ENCODE measurements at places on chromosomes 6 and 20.

DNA sequence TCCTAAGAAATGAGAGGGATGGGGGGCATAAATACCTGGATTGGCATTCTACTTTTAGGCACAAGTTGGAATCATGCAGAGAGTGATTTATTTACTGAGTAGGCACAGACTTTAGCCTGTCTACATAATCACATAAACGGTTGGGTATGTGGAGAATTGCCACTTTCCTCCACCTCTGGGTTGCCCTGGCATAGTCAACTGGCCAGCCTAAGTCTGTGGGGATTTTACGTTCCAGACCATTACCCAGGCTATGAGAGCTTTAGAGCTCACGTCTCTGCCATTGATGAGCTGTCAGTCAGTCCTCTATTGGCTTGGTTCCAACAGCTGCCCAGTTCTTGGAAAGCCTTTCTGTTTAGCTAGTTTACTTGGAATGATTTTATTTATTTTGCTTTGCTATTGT, 5.0 kb upstream of the BHLHE23 start:
- no peak for DNase-seq

DNA sequence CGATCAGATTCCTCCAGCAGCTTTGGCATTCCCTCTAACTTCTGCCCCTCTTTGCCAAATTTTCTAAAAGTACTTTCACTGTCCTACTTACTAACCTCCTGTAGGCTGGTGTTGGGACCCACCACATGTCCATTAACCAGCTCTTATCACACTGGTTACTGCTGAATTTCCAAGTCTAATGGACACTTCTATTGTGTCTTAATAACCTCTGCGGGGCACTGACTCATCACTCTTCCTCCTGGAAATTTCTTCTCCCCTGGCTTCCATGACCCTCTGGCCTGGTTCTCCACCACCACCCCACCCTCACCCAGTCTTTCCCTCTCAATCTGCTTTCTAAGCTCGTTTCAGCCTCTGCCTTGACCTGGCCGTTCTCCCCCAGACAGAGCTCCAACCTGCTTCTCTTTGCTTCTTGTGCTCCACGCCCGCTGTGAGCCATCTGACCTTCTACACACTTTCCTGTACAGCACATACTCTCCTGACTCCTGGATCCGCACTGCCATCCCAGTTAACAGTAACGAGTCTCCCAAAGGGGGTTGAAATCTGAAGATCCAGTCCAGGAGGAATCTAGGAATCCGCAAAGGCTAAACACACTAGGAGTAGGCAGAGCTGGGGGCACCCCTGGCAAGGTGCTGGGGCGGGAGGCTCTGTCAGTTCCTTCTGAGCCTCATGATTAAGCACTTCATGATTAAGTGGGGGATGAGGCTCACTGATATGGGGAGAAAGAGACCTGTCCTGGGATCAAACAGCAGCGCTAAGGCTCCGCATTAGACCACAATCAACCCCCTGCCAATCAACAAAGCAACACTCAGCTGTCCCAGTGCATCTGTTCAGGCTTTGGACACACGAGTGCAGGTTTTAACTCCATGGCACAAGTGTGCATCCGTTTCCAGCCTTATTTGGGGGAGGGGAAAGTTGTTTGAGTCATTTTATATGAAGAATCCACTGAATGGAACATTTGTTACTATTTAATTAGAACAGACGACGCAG, 146.3 kb downstream of the LY86 start:
- DNase-seq, result no peak

GRCh38 chr20:20450521-20450920, 82.6 kb downstream of the INSM1 start:
- DNase-seq, result no peak

- DNase-seq, result no peak
Measured at GRCh38 chr6:155432293-155432692, 23.3 kb downstream of the NOX3 start.

GRCh38 chr6:141521440-141521839, 611.3 kb upstream of the GJE1 start:
- DNase-seq, result no peak

- no peak for DNase-seq
Measured at GRCh38 chr6:45951321-45952167, 64.1 kb downstream of the CLIC5 start.

DNA sequence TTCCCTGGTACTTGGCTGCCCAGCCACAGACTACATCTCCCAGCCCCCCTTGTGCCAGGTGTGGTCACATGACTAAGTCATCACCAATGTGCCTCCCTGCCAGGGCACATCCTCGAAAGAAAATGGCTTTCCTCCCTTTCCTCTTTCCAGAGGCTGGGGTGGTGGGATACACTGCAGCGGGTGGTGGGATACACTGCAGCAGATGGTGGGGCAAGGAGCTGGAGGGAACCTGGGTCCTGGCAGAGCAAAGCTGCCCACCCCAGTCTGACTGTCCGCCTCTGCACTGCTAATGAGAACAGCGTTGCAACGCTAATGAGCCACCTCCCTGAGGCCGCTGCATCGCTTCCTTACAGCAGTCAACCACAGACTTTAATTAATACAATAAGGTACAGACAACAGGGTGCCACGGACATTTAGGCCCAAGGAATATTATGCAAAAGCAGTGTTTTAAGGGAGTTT, 125.3 kb downstream of the PREX1 start:
- DNase-seq, result no peak
